Vagina (tissue), 2 donors: ENCODE measurements at places on chromosomes 2 and 18.

DNA sequence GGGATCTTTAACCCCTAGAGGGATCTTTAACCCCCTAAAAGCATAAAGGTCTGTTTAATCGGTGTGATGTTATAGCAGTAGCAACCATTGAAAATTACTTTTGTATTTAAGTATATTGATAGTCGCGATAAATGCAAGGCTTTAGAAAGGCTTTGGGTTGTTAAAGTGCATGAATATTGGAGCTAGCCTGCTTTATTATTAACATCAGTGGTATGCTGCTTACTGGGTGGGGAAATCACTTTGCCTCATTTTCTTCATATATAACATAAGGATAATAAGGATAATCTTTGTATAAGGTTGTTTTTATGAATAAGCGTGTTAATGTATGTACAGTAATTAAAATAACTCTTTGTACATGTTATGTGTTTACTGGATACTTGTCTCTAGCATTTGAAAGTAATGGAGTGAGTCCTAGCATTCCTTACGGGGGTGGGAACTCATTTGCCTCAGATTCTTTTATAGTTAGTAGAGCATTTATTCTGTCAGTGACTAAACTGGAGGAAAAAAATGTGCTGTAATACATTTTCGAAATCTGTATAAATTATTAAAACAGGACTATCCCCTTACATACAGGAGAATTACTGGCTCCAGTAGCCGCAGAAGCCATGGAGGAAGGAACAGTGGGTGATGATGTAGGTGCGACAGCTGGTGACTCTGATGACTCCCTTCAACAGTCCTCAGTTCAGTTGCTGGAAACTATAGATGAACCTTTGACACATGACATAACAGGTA lies 122.2 kb downstream of the BIRC6 start:
- DNase-seq: no peak

DNA sequence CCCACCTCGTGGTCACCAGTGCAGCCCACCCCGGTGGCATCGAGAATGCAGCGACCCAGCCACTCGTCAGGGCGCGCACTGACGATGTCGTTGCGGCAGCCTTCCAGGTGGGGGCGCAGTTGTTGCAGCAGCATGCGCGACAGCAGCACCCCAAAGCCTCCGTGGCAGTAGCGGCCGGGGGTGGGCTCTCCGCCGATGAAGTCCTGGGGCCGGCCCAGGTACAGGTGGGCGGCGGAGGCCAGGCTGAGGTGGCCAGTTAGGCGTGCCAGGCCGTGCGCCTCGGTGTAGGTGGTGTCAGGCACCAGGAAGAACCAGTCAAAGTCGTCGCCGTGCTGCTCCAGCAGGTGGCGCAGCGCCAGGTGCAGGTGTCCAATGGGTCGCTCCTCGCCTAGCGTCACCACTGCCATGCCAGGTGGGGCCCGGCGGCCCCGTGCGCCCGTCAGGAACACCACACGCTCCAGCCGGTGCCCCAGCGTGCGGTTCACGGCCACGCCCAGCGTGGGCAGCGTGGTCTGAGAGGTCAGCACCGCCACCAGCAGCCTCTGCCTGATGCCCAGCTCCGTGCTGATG lies 1.9 kb downstream of the CHPF start:
- DNase-seq: no peak

DNA sequence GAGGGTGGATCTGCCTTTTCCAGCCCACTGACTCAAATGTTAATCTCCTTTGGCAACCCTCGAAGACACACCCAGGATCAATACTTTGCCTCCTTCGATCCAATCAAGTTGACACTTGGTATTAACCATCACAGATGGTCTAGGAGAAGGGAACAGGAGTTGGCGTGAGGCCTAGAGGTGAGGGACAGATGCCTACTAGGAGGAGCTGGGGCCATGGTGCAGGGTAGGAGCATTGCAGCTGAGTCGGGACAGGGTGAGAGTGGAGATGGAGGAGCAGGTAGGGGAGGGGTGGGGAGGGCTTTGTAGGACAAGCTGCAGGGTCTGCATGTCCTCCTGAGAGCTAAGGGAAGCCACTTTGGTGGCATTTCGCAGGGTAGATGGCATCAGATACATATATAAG lies 140.0 kb downstream of the VAPA start:
- no peak for DNase-seq

DNA sequence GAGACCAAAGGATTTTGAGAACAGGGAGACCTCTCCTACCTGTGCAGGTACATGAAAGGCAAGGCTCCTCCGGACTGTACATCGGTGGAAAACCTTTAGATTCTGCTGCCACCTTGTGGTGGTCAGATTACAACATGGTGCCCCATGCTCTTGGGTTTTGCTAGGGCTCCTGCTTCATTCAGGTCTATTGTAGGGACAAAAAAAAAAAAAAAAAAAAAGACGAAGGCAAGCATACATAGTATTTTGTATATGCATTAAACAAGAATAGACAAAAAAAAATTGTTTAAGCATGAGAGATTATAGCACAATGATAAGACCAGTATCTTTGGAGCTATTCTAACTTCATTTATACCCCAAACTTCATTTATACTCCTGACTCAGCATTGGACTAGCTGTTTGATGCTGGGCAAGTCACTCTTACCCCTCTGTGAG lies 27.4 kb upstream of the SPR start:
- DNase-seq: no peak

- DNase-seq: no peak
Observed at GRCh38 chr18:35566019-35566418, 15.5 kb upstream of the GALNT1 start.

DNA sequence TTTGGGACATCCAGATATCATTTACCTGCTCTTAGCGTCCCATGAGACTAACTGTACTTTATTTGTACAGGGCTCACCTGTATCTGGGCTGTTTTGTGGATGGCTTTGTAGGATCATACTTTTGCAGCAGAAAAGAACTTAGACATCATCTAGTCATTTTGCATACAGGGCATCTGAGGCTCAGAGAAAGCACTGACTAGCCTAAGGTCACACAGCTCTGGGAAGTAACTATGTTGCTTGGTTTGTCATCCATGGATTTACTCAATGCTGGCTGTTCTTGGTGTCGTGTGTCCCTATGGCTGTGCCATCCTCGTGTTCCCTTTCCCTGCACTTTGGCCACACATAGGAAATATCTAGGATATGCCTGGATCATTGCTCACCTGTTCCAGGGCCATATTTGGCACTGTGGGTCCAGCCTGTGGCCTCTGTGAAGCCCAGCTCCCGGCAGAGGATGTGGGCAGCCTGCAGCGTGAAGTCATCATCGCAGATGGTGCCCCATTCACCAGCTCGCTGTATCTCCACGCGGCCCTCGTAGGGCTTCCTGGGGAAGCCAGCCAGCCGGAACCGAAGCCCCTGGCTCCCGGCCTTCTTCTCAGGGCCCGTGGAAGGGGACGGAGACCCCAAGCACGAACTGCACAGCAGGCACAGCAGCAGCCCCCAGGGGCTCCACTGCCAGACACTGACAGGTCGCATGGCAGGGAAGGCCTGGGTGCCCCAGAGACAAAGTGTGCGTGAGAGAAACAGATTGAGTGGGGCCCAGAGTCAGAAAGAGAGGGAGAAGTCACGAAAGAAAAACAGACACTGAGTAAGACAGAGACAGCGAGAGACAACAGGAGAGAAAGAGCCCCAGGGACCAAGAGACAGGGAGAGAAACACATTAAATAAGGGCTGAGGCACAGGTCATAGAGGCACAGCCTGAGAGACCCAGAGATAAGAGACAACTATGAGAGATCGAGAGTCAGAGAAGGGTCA lies 1.5 kb downstream of the LOXL3 start:
- no peak for DNase-seq

- DNase-seq: no peak
Observed at GRCh38 chr2:134712299-134712698, 6.5 kb downstream of the TMEM163 start.

- DNase-seq: peak; percentile 93
Observed at GRCh38 chr2:42961385-42961811, 169.0 kb upstream of the HAAO start.

DNA sequence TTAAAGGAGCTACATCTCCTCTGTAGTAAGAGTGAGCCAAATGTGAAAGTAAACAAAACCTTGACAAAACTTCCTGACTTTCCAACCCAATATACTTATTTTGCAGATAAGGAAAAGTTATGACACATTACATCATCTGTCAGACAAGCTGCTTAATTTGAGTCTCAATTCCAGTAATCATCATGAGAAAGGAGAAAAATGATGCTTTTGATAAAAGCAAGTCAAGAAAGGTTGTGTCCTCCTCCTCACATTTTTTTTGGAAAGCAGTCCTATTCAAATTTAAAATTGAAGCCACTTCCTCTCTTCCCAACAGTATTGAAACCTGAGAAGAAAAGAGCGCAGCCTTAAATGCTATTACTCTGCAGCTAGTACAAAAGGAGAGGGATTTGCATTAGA lies 519.6 kb downstream of the LRP1B start:
- no peak for DNase-seq

GRCh38 chr18:68220458-68220857 lies 494.4 kb downstream of the TMX3 start:
- no peak for DNase-seq
